ENCODE measurements at places on chromosomes 2 and 18.
A peak's percentile ranks its signal among the peaks of the same experiment; 100 is the strongest.

- no peak for DNase-seq
Measured at GRCh38 chr18:44741511-44741910, 60.8 kb downstream of the SETBP1 start.

GRCh38 chr2:121333834-121334558 lies 49.0 kb upstream of the TFCP2L1 start:
- DNase-seq = no peak

- no peak for DNase-seq
Measured at GRCh38 chr2:95531254-95531771, 46.8 kb upstream of the TRIM43B start.

DNA sequence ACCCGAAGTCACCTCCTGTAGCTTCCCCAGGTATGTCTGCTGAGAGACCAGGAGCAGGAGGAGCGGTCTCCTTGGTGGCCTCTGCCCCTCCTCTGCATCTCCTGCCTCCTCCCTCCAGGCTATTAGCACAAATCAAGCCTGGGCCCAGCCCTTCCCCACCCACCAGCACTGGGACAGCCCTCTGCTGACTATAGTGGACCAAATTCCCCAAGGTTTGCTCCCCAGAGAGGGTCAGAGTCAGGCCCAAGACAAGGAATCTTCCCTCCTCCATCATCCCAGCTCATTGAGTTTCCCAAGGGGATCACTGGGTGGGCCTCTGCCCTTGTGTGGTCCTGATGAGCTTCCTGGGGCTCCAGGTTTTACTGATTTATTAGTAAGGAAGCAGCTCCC lies 62.1 kb downstream of the EMILIN2 start:
- no peak for DNase-seq

DNA sequence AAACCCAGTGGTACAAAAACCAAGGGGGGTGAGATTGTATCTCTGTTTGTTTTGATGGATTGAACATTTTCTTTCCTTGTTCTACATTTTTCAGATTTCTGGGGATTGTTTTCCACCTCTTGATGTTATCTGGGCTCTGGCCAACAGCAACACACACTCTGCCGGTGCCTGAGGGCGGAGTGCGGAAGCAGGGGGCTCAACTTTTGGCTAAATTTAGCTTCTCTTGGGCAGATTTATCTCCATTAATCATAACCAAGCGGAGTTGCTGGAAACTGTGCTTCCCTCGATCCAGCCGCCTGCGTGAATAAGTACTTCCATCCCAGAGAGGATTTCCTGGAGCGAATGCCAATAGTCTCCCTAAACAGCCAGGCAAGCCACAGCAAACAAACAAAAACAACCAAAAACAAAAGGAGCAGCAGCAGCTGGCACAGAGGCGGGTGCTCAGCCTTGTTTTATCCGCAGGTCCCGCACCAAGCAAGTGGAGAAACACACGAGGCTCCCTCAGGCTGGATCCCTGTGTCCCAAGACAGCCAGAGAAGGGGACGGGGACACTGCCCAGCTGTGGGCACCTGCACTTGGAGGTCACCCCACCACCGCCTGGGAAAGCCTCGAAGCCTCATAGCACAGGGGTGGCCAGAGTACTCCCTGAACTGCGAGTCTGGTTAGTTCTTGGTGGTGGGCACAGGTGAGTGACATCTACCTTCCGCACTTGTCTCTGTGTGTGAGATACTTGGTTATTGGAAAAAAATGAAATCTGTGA lies 143.4 kb downstream of the NDUFA10 start:
- DNase-seq = no peak

DNA sequence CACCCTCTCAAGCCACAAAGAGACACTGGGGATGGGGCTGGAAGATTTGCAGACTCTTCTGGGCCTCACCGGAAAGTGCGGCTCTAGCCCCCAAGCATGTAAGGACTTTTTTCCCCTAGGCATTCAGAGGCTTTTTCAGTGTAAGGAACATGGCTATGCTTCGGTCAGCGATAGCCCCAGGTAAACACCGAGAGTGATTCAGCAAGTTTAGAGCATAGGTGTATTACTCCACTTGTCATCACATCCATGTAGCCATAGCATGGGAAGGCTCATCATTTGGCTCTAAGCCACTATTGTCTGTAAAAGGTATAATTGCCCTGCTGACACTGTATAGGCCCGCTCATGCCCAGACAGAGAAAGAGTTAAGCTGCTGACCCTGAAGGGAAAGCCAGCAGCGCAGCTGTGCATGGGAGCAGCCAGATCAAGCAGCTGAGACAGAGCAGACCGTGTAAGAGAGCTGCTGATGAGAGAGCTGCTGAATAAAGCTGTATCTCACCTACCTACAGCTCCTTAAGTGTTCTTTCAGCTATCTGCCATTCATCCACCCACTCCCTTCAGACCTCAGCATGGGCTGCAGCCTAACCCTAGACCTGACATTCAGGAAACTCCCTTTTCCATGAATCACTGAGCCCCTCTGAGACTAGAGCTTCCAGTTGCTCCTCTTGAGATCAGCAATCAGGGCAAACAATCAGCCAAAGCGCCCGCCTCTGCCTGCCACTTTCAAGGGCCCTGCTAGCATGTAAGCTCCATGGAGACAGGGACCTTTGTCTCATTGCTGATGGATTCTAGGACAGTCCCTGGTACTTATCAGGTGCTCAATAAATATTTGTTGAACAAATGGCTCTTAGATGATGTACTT lies 25.5 kb downstream of the LGALSL start:
- no peak for DNase-seq

DNA sequence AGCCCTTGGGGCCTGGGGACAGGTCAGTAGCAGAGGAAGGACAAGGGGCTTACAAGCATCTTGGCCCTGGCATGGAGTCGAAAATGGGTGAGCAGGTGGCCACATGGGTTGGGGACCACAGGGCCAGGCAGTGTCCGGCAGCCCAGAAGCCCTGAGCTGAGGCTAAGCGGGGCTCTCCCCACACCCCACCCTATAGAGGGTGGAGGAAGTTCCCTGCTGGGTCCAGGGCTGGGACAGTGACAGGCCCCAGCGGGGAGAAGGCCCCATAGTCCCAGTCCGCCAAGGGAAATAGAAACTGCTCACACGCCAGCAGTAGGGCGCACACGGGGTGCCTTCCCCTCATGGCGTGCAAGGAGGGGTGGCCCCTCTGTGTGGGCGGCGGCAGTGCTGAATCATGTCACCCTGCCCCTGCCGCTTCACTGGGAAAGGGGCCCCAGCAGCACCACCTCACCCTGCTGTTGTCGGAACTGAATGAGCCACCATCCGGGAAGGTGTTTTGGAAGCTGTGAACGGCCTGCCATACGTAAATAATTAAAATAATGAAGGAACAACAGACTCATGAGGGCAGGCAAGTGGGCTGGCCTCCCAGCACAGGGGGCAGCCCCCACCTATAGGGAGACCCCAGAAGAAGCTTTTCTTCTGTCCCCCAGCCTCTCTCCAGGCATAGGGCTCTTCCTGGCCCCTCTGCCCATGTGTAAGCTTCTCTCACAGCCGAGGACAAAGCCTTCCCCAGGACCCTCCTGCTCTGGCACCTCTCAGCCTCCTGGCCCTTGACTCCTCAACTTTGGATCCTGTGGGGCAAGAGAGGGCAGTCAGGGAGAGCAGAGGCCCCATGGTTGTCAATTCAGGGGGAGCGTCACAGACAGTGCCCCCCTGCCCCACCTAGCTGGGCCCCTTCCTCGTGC lies 12.7 kb upstream of the DUSP2 start:
- DNase-seq = no peak

GRCh38 chr2:190343089-190343535 lies 277 bp upstream of the INPP1 start:
- DNase-seq = no peak

DNA sequence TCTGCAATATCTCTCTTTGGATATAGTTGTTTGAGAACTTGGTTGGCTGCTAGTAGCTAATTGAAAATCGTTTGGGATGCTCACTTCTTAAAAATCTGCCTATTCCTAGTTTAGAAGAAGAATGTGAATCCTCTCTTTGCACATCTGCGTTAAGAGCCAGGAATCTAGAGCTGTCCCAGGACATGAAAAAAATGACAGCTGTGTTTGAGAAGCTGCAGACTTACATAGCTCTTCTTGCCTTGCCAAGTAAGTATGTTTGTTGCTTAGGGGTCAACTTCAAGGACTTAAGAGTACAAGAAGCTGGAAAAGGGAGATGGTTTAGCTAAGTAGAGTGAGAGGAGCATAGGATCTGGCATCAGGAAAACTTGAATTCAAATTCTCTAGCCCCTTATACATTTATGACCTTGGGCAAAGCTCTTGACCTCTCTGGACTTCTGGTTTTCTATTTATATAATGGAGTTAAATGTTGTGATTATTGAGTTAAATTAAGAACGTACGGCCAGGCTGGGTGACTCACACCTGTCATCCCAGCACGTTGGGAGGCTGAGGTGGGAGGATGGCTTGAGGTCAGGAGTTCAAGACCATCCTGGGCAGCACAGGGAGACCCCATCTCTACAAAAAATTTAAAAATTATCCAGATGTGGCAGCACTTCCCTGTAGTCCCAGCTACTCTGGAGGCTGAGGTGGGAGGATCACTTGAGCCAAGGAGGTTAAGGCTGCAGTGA lies 55.2 kb upstream of the STON1 start:
- no peak for DNase-seq

DNA sequence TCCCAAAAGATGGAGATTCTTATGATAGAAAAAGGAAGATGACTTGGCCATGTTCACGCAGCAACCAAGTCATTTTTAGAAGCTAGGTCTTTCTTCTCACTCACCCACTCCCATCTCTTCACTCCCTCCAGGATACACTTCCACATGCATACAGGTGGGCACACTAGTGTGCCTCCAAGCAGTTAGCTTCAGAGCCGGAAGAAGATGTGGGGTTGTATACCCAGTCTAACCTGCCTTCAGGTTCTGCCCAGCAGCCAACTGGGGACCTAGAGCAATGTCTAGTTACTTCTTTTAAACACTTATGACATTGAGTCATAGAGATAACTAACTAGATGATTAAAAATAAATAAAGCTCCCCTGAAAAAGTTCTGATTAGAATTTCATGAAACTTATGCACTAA lies 21.8 kb upstream of the TANK start:
- DNase-seq = no peak

DNA sequence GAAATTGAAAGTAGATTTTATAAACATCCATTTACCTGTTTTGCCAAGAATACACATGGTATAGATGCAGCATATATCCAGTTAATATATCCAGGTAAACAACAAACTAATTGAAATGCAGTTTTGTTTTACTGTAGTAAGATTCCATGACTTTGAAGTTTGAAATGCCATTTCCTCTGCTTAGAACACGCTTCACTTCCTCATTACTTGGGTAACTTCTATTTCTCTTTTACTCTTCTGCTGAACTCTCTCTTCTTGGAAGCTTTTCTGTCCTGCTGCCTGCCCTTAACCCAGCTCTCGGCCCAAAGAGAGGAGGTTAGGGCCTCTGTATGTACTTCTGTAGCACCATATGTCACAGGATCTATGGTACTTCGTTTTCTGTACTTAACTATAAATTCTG lies 14.1 kb upstream of the IL1RL2 start:
- no peak for DNase-seq

DNA sequence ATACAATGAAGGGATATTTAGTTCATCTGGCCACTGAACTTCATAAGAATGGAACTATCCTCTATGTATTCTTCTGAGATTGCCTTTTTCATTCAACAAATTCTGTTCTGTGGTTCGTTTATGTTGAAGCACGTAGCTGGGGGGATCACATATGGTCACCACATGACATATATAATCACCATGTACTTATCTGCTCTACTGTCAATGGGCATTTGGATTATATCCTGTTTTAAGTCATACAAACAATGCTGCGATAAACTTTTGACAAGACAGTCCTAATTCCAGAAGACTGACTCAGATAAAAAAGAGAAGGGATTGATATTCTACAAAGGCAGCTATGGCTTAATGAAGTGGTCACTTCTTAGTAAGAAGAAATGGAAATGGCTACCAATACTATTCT lies 116.0 kb upstream of the CCDC195 start:
- DNase-seq = no peak

- no peak for DNase-seq
Measured at GRCh38 chr2:231200805-231201474, 2.5 kb downstream of the ARMC9 start.

GRCh38 chr2:202307690-202308089 lies 42.1 kb downstream of the NOP58 start:
- no peak for DNase-seq

- no peak for DNase-seq
Measured at GRCh38 chr2:56613254-56613653, 429.5 kb downstream of the CCDC85A start.

- no peak for DNase-seq
Measured at GRCh38 chr2:128779301-128780095, 460.8 kb upstream of the HS6ST1 start.

DNA sequence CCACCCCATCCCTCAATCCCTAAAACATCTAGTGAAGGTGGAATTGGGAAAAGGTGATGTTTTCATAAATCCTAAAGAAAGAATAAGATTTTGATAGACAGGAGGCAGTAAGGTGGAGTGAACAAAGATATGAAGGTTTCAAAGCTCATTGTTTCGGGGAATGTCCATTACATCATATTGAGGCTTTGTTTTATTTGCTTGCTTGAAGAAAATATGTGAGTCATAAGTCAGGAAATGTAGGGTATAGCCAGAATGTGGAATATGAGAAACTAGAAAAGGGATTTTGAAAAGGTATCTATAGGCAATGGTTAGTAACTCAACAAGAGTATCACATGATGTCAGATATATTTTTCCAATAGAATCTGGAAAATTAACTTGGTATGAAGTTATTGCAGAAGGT lies 1178.5 kb upstream of the ACVR2A start:
- no peak for DNase-seq

GRCh38 chr2:20672201-20672951 lies 5.4 kb downstream of the GDF7 start:
- peak; percentile 53 for DNase-seq

DNA sequence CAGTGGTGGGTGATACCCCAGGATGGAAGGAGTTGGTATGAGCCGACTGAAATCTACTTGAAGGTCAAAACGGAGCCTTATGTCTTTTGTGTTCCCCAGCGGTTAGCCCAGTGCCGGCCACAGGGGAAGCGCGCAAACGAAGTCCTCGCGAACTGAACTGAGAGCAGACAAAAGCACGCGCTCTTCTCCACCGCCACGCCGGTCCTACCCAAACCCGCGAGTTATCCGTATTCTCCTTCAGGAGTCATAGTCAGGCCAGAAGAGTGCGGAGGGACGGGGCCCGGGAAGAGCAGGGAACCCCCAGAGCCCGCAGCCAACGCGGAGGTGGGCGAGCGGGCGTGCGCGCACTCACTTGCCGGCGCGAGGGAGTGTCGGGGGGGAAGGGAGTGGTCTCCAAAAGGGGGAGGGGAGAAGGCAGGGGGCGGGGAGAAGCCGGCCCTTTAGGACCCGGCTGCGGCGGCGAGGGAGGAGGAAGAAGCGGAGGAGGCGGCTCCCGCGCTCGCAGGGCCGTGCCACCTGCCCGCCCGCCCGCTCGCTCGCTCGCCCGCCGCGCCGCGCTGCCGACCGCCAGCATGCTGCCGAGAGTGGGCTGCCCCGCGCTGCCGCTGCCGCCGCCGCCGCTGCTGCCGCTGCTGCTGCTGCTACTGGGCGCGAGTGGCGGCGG lies at the start of gene IGFBP2:
IGFBP2 (plus strand) TSS at position 469 of the 664 bp plus-strand sequence; CDS start at position 573, 104 bp downstream.
- DNase-seq = peak; percentile 79

- no peak for DNase-seq
Measured at GRCh38 chr2:65656160-65656718, 223.8 kb upstream of the SPRED2 start.

Measured in endothelial cell (in vitro differentiated cells).